ENCODE measurements at places on chromosomes 2 and 18. TPM values are rescaled to one million over a fixed set of nuclear protein-coding genes. Genes with fewer than 3 reads are reported as not detected.

REG3G gene
- total RNA-seq: not detected

PPP1R1C gene
- total RNA-seq: 0.93 TPM

DSG4 gene
- not detected for total RNA-seq

LONRF2 gene
- total RNA-seq: 0.19 TPM

SP5 gene
- not detected for total RNA-seq

SFTPB gene
- total RNA-seq: not detected

FOXI3 gene
- not detected for total RNA-seq

LHCGR gene
- not detected for total RNA-seq

SERPINB4 gene
- total RNA-seq: not detected

ALPI gene
- total RNA-seq: not detected

NT5DC4 gene
- not detected for total RNA-seq

MAP3K19 gene
- total RNA-seq: not detected

RGPD4 gene
- total RNA-seq: not detected

C2orf92 gene
- total RNA-seq: 0.78 TPM

NPC1 gene
- total RNA-seq: 62.0 TPM

OTOS gene
- not detected for total RNA-seq

CASP10 gene
- total RNA-seq: 42.1 TPM

ACVR1C gene
- total RNA-seq: 0.06 TPM

GRB14 gene
- 3.2 TPM for total RNA-seq

All from glomerular endothelial cell (primary cell).